Astrocyte of the spinal cord (primary cell): ENCODE measurements at places on chromosomes 11 and 22.

DNA sequence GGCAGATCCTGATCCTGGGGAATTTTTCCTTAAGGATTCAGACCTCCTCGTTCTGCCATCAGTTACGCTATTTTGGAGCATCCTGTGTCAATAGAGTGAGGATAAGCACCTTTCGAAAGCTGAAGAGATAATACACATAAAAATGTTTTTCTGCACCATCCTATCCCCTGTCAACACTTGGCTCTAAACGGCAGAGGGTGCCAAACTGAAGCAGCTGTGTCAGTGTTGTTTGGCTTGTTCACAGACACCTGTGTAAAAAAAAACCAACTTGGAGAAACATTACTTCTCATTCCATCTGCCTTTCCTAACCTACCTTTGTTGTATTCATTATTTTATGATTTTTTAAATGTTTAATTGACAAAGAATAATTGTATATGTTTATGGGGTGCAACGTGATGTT, 417.0 kb upstream of the DDI1 start:
- DNase-seq, result no peak

- DNase-seq, result no peak
Measured at GRCh38 chr11:57422669-57423068, 4.3 kb downstream of the SLC43A3 start.

DNA sequence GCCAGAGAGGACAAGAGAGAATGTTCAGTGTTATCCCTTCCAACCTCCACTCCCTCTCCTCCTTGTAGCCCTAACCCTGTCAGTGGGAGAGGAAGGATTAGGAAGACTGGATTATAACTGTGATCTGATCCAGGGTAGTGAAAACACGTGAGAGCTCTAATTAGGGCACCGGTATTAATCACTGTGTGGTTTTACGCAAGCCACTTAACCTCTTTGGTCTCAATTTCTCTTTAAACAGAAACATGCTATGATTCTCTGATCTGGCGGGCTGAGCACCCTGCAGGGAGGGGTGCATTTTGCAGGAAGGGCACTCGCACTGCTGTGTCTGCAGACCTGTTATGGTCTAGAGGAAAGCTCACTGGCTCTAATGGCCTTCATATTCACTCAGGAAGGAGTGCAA, 11.5 kb downstream of the RPL27A start:
- DNase-seq, result no peak

DNA sequence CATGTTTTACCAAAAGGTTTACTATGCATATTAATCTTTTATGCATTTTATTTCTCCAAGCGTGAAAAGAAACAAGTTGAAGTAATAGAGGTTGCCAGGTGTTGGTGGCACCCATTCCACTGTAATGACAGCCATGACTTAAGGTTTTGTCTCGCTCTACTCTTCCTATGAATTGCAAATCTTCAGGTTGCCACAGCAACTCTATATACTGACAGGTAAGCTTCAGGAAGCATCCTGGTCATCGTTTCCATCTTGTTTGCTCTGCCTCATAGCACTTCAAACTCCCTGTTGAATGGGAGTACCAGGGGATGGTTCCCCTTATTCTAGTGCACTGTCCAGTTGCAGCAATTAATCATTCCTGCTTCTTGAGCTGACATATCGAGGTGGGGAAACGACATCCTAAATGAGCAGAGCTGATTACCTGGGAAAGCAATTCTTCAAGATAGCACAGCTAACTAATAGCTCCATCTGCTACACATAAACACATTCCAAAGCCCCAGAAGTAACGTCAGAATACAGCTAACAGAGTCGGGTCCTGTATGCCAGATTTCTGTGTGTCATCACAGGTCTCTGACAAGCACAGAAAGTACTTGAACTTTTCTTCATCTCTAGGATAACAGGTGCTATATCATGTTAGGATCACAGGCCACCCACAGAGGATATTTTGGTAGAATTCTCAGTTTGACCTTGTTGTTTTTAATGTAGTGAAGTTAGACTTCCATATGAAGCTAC, 80.3 kb downstream of the CADM1 start:
- DNase-seq, result no peak

DNA sequence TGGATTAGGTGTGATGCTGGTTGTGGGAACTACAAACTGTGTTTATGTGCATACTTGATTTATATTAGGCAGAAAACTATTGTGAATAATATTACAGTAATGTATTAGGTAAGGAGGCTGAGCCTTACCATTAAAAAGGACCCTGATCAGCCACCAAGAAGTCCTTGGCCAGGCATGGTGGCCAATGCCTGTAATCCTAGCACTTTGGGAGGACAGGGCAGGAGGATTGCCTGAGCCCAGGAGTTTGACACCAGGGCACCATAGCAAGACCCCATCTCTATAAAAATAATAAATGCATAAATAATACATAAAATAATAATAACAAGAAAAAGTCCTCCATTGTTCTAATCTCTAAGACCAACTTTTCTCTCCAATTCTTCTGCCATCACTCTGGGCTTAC, 3.2 kb upstream of the ZBED5 start:
- DNase-seq, result no peak

GRCh38 chr11:5880329-5880728, at the start of gene OR52E4:
TSS of gene OR52E4 (plus strand) at chr11:5880629. CDS start at chr11:5884293, 3,664 bp downstream.
- DNase-seq, result no peak

GRCh38 chr11:84922212-84922805, 704.8 kb downstream of the DLG2 start:
- DNase-seq, result no peak

DNA sequence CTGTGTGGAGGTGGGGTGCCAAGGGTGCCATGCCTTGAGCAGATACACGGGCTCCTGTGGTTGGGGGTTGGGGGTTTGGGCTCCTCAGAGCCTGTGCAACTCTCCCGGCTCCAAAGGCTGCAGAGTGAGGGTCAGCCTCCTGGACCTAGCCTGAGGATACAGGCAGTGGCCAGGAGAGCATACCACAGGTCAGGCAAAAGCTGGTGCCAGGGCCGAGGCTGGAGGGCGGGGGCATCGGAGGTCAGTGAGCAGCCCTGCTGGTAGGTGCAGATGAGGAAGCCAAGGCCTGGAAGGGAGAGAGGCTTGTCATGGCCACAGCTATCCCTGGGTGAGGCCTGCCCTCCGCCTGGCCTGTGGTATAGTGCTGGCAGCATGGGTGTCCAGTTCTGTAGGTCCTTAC, 25.6 kb upstream of the DGCR8 start:
- no peak for DNase-seq

GRCh38 chr11:119363851-119364590, 17.5 kb downstream of the USP2 start:
- no peak for DNase-seq
